ENCODE measurements at places on chromosomes 1 and 21.

DNA sequence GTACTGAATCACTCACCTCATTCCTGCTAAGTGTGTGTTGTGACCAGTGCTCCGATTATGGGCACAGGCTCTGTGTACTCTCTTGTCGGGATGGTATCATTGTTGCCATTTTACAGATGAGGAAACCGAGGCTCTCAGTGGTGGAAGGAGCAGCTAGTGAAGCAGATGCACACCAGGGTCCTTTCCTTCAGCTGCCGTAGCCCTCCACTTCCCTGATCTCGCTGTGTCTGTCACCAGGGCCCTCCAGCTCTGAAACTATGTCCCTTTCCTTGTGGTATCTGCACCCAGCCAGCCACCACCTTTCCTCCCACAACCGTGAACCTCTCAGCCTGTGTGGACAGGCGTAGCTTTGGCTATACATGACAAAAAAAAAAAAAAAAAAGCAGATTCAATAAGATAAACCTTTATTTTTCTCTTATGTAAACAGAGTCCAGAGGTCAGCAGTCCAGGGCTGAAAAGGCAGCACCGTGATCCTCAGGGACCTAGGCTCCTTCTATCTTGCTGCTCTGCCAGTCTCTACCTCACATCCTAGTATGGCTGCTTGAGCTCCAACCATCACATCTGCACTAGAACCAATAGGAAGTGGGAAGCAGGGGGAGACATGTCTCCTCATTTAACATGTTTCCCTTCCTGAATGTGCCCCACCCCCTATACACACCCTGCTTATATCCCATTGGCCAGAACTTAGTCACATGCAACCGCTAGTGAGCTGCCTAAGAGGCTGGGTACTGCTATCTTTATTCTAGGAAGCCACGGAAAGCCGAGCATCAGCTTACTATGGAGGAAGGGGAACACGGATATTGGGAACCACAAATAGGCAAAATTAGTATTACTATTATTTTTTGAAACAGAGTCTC, 44.3 kb downstream of the TMEM51 start:
- DNase-seq = no peak

DNA sequence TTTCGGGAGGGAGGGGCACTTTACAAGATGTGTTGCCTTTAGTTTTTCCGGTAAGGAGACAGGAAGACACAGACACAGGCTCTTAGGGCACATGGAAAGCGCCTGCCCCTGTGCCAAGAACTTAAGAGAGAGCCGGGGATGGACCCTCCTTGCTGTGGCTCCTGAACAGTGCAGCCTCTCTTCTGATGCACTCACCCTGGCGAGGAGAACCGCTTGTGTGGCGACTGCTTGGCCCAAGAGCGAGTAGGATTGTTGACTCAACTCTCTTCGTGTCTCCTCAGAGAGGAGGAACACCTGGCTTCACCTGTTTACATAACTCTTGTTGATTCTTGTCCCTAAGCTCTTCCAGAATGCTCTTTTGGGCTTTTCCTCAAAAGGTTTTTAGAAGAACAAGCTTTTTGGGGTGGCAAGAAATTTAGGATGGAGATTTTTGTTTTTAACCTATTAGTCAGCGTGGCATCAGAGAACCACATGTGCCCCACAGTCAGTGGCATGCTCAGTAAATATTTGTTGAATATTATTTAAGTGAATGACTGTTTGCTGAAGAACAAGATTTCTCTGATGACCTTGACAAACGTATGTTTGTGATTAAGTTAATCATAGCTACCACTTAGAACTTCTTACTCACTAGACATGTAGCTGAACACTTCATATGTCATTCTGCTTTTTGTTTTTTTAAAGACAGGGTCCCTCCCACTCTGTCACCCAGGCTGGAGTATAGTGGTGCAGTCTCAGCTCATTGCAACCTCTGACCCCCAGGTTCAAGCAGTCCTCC, 60.6 kb downstream of the NFIA start:
- DNase-seq = no peak

GRCh38 chr1:213533125-213533524, 454.6 kb upstream of the PROX1 start:
- no peak for DNase-seq

GRCh38 chr1:20931930-20932436, 144.9 kb upstream of the HP1BP3 start:
- no peak for DNase-seq

- peak; percentile 61 for DNase-seq
These were observed 778 bp downstream of the EVI5 start for GRCh38 chr1:92784021-92784638.

- DNase-seq = no peak
These were observed 14.4 kb upstream of the DEPDC1 start for GRCh38 chr1:68511254-68511653.

- no peak for DNase-seq
These were observed 2.3 kb upstream of the SCYL3 start for GRCh38 chr1:169896013-169896412.

- DNase-seq = no peak
These were observed 1.6 kb downstream of the GSTM5 start for GRCh38 chr1:109713636-109714035.

- DNase-seq = no peak
These were observed 150.3 kb downstream of the DMRTA2 start for GRCh38 chr1:50272912-50273311.

DNA sequence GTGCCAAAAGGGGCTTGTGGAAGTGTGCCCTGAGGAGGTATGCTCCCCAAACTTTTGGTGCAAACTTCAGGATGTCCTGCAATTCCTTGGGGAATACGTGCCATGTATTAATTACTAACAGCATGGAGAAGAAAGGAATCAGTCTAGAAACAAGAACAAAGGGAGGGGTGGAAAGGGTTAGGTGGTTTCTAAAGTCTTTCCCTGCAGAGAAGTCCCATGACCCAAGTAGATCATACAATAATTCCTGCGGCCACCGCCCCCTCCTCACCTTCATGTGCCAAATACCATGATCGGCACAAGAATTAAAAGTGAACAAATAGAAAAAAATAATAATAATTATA, 258.2 kb downstream of the PLPP3 start:
- DNase-seq = no peak

GRCh38 chr1:113415310-113416070, 25.2 kb downstream of the MAGI3 start:
- no peak for DNase-seq

- no peak for DNase-seq
These were observed 858.3 kb upstream of the TMPRSS15 start for GRCh38 chr21:19261731-19262376.

DNA sequence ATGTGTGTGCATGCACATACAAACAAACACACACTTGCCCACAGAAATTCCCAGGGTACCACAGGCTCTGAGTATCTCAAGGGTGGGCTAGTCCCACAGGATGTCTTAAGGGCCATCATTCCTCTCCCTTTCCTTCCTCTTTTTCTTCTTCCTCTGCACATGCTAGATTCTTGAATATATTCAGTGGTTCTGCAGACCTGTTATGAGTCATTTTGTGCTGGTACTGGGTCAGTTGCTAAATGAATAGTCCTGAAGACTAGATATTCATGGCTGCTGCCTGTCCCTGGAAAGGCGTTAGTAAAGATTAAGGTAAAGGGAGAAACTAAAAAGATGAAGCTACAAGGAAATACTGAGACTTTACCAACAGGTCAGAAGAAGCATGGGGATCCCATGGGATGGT, 256.7 kb upstream of the KIAA0040 start:
- DNase-seq = no peak

- DNase-seq = no peak
These were observed 301.3 kb downstream of the TM2D1 start for GRCh38 chr1:61423643-61424042.

GRCh38 chr1:152907686-152908601, at the start of gene IVL:
TSS of gene IVL (plus strand) at chr1:152908546. CDS start at chr1:152909798, 1,252 bp downstream.
- DNase-seq = no peak

DNA sequence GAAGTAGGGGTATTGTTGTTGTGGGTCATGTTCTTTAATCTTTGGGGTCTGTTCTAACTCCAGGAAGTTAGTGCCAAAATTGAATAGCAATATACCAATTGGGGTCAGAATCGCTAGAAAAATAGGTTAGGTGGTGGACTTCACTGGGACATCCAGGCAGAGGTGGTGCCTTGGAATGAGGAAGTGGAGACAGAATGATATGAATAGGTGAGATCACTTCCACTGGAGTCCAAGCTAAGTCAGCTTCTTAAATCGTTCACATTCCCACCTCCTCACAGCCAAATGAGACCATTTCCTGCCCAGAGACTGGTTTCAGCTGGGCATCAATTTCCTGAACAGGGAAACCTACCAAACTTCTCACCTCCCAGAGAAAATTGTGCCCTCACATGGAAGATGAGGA, 137.8 kb upstream of the RAB4A start:
- DNase-seq = no peak

DNA sequence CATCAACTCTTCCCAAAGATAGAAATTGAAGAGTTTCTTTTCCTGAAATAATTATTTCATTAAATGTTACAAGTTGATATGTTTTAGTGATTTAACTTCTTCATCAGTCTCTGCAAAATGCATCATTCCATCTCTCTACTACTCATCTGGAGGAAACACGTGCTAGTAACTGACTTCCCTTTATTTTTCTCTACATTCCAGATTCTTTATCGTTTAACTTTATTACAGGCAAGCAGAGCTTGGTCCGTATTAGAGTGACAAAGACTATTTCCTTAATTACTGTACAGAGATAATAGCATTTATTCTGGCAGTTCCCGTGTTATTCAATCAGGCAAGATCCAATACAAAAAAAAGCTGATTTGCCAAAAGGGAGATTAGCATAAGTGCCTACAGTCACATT, 88.6 kb downstream of the TM2D1 start:
- no peak for DNase-seq

- DNase-seq = peak; percentile 58
These were observed 28.6 kb upstream of the IFNGR2 start for GRCh38 chr21:33374450-33375096.

DNA sequence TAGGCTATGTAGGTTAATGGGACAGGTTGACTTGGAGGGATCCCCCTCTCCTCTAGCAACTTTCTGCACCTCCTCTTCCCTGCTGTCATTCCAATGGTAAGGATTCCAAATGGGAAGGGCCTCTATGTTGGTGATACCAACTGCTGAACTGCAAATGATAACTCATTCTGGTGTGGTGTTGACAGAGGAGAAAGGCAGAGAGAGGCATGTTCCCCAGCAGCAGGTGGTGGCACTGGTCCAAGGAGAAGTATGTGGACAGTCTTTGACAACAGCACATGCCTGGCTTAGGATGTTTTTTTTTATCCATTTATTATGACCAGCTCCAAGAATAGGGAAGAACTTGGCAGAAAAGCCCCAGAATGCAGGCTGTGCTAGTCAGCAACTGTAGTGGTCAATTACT, 19.6 kb upstream of the SPAG17 start:
- no peak for DNase-seq

- peak; percentile 96 for DNase-seq
These were observed 57.8 kb downstream of the EPB41 start for GRCh38 chr1:28971980-28972771.

DNA sequence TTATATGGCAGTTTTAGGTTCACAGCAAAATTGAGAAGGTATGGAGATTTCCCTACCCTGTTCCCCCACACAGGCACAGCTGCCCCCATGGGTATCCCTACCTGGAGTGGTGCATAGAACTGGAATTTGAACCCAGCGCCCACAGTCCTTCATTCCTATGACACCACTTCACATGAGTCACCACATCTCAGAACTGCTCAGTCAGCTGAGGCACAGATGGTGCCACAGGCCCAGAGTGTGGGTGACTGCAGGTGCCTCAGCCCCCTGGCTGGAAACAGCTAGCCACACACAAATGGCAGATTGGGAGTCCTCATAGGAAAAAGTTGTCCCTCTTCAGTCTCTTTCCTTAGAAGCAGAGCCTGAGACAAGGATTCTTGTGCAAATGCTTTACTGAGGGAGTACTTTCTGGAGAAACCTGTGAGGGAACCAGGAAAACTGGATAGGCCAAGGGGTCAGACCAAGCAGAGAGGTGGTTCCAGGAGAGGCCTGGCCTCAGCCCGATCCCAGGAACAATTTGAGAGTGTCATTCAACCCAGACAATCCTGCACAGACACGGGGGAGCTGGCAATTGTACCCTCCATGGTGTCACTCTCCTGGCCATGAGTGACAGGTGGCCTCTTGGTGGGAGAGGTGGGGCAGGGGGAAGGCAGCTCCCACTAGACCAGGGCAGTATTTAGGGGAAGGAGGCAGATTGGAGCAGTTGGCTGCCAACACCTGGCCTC, 6.9 kb downstream of the PLA2G2D start:
- DNase-seq = no peak

- peak; percentile 58 for DNase-seq
These were observed 3.1 kb upstream of the BLACAT1 start for GRCh38 chr1:205458777-205459566.

GRCh38 chr1:25040122-25040685, 110.1 kb upstream of the RUNX3 start:
- no peak for DNase-seq

GRCh38 chr1:48670234-48671020, 106.3 kb downstream of the BEND5 start:
- no peak for DNase-seq

- DNase-seq = no peak
These were observed 135.8 kb upstream of the COL6A1 start for GRCh38 chr21:45845770-45846090.

- no peak for DNase-seq
These were observed 24.2 kb downstream of the CAPZB start for GRCh38 chr1:19461220-19461554.

DNA sequence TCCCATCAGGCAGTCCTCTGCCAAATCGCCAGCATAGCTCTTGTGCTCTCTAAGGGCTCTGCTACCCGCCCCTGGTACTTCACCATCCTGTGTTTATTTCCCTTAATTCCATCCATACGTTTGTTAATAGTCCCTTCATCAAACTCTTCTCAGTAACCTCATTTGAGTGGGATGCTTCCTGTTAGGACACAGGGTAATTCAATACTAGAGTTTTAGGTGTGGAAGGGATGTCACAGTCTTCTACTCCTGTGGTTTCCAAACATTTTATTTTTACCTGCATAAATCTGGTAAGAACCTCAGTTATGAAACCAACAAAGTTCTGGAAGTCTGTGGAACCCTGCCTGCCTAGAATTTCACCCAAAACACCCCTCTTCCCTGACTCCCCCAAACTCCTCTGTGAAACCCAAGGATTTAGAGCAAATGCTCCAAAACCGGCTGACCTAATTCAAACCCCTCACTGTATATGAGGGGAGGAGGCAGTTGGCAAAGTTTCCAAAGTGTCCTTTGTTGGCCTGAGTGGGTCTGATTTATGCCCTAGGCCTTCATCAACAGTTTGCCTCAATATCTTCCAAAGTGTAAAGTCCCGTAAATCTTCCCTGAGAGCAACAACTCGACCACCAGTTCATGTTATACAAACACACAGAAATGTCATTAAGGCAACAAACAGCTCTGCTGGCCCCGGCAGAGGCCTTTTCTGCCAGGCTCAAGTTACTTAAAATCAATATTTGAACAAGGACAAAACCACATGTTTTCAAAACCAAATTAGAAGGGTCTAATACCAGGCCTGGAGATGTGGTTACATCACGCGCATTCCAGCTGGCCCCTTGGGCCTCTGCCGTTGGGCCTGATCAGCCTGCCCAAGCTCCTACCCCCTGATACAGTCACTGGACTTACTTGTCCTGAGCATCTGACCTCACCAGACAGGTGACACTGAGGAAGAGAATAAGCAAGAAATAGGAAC, 82.4 kb upstream of the FGGY start:
- peak; percentile 74 for DNase-seq

Measured in IMR-90 (cell line).